Stimulated activated CD8-positive, alpha-beta memory T cell treated with anti-CD3 and anti-CD28 coated beads, Interleukin-15, amount 100 ng/mL, for 48 hours (primary cell): ENCODE measurements at places on chromosomes 11 and 22.

DNA sequence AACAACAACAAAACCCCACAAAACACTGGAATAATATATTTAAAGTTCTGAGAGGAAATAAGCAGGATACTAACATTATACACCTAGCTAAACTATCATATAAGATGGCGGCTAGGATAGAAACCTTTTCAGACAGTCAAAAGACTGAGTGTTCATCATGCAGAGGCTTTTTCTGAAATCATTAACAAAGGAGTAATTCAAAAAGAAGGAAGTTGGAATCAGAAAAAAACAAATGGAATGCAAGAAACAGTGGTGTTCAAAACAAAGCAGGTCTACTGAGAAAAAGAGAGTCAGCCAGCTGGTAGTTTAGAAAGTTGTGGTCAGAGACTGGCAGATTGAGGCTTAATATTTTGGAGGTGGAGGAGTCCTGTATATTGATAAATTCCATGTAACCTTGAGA lies 30.1 kb upstream of the ZBTB44 start:
- DNase-seq, result no peak

DNA sequence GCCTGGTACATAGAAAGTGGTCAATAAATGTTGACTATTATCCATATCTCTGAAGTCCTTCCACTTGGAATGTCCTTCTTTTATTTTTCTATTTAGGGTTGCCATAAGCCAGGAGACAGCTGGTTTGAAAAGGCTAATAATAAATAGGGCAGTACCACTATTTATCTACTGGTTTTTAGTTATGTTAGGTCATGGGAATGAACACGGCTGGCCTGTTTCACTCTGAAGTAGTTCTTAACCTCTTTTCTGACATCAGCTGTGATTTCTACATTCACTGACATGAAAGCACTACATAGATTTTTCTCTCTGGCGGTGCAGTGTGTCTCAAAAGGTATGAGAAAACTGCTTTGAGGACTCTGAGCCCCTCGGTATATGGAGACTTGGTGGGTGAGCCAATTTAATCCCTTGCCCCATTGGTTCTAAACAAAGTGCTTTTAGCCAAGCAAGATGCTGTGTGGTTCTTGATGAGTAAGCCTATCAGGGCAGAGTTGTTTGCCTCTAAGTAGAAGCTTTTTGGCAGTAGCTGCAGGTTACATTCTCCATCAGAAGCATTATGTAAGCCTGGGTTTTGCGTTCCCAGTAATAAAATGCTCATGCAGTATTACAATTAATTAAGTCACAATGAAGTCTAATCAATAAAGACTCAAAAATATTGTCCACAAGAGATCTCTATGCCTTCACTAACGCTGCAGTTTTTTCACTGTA lies 48.7 kb upstream of the APOA1 start:
- DNase-seq, result no peak

GRCh38 chr11:11640996-11641395 lies 19.2 kb upstream of the GALNT18 start:
- DNase-seq, result no peak

DNA sequence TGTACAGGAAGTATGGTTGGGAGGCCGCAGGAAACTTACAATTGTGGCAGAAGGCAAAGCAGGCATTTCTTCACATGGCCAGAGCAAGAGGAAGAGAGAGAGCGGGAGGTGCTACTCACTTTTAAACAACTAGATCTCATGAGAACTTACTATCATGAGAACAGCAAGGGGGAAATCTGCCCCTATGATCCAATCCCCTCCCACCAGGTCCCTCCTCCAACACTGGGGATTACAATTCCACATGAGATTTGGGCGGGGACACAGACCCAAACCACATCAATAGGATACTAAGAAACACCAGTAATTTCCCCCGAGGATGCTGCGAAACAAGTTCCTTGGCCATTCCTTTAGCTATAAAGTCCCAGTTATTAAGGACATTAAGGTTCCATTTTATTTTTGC lies 94.1 kb upstream of the SC5D start:
- no peak for DNase-seq

- DNase-seq, result no peak
Measured at GRCh38 chr11:71456831-71457230, 3.8 kb downstream of the NADSYN1 start.

DNA sequence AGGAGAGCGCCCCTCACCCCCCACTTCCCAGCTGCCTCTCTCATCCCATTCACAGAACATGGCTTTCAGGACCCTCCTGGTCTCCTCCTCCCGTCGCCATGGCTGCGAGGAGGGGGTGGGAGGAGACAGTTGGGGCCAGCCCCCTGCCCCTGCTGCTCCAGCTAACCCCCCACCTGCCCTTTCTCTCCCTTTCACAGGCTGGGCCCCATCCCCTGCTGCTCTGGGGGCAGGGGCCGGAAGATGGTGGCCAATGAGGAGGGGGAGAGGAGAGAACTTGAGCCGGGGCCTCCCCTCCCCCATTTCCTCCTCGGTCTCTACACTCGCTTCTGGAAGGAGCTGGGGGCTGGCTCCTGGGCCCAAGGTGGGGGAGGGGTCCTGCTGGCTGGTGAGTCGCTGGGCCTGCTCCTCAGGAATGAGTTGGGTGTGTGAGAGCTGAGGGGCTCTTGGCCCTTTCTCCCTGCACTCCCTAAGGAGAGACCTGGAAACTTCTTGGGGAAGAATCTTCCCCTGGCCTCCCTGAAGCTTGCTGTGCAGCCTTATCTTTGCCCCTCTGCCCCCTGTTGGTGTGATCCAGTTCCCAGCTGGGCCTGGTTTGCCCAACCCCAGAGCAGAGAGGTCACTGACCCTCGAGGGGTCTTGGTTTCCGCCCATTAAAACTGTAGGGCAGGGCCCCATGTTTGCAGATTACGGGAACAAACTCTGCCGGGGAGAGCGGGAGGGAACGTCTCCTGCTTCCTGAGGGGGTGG lies 10.2 kb downstream of the YPEL4 start:
- DNase-seq, result no peak

DNA sequence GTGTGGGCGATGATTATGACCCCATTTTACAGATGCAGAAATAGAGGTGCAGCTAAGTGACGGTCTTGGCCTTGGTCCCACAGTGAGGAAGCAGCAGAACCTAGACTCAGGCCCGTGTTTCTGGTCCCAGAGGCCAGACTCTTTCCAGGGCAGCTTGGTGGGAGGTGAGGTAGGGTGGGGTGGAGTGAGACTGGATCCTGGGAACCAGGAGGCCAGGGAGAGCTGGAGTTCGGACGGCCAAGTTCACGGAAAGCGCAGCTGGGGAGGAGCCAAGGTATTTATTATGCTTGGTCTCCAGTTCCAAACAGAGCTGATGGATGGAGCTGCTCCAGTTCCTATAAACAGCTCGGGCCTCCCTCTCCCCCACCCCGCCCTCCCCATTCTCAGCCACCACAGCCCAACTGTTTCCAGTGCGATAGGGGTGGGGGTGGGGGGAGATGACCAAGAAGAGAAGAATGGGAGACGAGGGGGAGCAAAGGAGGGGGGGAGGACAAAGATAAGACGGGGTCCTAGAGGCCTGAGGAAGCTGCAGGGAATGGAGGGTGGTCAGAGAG lies 16.2 kb downstream of the LRRC32 start:
- no peak for DNase-seq

DNA sequence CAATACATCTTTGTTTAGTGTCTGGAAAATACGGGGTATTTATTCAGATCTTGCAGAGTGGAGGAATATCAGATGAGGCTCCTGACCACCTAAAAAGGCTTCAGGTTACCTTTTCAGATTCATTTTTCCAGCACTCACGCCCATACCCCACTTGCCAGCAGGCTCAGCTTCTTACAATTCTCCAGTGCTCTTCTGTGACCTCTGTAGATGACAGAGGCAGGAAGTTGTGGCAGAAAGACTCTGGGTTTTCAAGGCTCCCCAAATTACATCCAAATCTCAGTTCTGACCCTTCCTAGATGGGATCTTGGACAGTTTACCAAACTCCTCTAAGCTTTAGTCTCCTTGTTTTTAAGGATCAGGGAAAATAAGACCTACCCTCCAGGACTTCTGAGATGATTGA lies 61.1 kb downstream of the SYTL2 start:
- DNase-seq, result no peak

DNA sequence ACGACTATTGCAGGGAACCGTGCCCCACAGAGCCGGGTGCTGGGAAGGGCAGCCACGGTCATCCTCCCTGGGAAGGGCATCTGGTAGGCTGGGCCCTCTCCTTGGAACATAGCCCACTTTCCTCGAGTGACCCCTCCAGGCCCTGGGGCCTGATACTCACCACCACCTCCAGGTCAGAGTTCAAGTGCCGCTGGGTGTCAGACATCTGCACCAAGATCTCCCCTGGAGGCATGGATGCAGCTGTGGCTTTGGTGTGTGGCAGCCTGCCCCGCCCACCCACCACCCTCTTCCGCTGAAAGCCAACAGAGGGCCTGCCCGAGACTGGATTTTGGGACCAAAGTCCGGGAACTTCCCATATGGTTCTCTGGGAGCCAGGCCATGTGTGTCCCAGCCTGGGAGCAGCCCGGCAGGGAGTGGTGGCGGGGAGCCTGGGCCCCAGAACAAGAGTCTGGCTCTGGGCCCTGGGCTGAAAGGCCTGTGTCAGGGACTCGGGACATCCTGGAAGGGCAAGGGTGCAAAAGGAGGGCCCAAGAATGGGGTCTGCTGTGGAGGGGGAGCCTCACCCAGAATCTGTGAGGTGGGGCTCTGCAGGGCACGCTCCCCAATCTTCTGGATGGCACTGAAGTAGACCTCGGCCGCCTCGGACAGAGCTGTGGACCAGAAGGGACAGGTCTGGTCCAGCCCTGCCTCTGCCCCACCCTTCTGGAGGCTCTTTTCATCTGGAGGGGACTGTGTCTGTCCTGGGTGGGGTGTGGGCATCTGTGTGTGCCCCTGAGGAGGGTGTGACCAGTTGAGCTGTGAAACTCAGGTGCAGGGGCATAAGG lies 2.6 kb downstream of the BAIAP2L2 start:
- no peak for DNase-seq

DNA sequence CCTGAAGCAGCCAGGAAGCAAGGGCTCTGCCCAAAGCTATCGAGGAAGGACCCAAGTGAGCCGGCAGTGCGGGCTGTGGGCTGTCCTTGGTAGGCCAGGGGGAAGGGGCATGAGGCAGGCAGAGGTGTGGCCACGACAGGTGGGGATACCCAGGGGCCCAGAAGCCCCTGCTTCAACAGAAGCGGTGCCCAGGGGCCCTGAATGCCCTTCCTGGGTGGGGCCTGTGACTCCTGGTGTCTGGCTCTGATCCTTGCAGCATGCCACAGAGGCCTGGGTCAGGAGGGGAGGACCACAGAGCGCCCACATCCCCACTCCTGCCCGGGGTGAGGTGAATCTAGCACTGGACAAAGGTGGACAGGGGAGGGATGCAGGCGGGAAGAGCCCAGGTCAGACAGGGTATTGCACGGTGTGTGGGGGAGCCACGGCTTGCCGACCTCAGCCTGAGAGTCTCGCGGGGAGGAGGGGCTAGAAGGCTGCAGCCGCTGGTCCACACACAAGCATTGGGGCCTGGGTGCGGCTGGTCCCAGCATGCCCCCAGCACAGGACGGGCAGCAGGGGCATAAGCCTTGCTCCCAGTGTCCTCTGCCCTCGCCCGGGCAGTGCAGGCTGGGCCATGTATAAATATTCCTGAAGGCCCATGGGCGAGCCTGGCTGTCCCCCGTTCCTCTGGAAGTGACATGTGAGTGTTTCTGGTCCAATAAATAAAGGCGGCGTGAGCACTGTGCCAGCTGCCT lies 19.0 kb downstream of the MAFF start:
- no peak for DNase-seq

GRCh38 chr22:29750559-29751538 lies 16.0 kb downstream of the ZMAT5 start:
- DNase-seq, result no peak

GRCh38 chr11:115659061-115659963 lies 155.1 kb upstream of the CADM1 start:
- no peak for DNase-seq

DNA sequence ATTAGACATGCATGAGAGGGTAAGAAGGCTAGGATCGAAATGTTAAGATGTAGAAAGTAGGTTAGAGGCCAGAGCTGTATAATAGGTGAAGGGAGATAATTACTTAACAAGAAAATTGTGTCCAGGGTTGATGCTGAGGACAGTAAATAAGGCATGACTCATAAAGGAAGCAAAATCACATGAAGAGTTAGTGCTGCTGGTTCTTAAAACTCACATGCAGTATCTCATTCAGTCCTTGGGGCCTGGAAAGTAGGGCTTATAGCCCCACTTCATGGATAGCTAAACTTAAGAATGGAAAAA lies 130.2 kb downstream of the NCAM1 start:
- no peak for DNase-seq

DNA sequence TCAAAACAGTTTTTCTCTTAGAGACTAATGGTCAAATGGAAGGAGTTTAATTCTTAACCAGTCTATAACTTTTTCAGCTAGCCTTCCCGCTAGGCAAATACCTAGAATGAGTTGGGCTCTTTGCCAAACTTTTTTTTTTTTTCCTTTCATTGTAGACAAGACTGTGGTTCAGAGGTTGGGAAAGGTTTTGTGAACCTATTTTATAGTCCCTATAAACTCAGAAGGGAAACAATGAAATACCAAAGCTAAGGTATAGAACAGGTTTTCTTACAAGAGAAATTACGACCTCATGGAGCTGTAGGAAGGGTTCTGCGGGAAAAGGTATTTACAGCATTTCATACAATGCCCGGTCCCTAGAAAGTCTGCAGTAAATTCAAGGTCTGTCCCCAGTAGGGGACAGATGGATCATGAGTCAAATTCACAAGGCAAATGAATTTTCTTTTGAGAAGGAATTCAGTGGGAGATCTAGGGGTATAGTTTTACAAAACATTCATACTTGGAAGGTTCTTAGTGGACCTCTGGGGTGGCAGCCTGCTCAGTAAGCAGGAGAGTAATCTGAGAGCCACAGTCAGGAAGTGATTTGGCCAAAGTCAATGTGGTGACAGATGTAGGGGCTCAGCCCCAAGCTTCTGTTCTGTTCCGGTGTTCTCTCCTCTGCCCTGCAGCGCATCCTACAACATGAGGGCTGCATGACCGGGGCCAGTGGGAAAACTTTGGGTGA lies 146.8 kb downstream of the DBX1 start:
- DNase-seq, result no peak

- no peak for DNase-seq
Measured at GRCh38 chr22:22897947-22898346, 10.3 kb downstream of the IGLL5 start.

DNA sequence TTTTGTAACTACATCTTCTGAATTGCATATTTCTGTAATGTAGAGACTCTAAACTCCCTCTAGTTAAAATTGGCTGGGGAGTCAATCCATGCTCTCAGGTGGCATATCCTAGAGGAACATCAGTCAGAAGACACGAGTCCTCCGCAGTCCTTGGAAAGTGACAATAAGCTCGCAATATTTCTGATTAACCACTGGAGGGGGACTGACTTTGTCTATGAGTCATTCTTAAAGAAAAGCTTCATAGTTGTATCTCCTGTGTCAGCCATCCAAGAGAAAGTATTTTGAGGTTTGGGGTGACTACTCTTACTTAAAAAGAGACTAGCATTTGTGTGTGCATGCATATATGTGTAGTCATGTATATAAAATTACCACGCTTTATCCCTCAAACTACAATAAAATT lies 60.2 kb downstream of the SLN start:
- no peak for DNase-seq

GRCh38 chr11:613369-613968 lies 2.3 kb downstream of the IRF7 start:
- peak; percentile 62 for DNase-seq

- no peak for DNase-seq
Measured at GRCh38 chr11:91970624-91971023, 254.0 kb upstream of the FAT3 start.
